Heart right ventricle (tissue), 16 donors: ENCODE measurements at places on chromosomes 1 and 21.
A peak's percentile ranks its signal among the peaks of the same experiment; 100 is the strongest.

DNA sequence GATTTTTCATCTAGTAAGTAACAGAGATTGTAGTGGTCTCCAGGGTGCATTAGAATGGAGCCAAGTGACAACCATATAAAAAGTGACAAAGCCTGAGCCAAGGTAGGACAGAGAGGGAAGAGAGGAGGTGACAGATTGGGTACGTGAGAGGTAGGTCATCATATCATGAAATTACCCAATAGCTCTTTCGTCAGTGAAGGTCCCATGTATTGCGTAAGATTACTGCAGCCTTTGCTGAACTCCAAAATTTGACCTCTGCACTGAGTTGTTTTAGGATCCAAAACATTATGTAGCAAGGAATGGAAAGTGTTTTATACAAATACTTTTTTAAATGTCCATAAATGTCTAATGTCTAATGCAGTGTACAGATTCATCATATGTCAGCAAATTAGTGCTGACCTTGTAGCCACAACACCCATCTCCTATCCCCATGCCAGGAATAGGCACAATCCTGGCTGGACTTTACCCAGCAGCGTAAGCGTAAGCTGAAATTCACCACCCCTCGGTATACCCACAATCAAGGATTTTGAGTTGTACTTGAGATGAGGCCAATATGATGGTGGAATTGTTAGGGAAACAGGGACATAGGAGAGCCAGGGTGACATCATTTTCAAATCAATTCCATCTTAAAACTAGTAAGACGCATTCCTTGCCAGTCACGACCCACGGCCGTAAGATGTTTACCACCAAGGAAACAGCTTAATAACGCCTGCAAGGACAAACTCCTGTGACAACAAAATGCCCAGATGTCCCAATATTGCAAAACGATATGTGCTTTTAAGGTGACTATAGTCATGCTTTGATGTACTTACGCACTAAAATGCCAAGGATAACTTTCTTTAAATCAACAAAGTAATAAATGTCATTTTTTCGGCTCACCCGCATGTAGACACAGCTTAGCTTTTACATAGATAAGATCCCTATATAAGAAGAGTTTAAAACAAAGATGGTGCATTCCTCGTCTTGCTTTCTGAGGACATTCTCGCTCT, 38.1 kb upstream of the GREM2 start:
- DNase-seq: no peak

DNA sequence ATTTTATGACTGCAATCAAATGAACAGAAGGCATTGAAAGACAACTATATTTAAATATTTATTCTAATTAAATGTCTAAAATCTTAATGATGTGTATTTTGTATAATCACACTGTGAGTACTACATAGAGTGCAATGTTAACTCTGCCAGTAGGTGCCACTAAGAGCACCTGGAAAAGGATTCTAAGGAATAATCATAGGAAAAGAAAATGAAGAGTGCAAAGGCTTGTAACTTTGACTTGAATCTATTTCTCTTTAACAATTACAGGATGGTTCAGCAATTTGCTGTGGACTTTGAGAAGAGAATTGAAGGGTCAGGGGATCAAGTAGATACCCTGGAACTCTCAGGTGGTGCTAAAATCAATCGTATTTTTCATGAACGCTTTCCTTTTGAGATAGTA, 200.4 kb downstream of the DNM3 start:
- DNase-seq: no peak

DNA sequence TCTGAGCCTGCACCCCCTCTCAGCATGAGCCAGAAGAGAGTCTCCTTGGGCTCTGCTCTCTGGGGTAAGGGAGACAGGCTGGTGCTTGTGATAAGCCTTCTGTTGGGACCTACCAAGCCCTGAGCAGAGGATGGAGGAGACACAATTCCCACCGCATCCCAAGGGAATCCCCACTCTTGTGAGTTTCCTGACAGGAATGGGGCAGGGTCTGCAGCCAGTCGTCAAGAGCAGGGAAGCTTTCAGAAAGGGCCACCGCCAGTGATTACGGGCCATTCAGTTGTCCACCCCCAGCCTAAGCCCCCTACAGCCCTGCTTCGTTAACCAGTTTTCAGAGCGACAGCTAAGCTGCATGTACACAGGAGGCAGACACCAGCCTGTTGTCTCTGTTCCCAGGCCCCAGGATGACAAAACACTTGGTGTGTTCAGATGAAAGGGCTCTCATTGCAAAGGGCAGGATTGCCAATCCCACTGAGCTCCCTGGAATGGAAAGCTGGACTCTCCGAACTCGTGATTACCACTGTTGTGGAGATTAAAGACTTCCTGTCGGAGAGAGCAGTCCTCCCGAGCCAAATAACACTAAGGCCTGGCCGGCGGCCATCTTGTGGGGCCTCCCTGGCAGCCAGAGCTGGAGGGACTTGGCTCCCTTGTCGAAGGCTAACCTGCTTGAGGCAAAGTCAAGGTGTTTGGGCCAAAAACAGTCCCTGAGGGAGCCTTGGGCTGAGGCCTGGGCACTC, 37.4 kb upstream of the SLC30A1 start:
- peak; percentile 69 for DNase-seq

DNA sequence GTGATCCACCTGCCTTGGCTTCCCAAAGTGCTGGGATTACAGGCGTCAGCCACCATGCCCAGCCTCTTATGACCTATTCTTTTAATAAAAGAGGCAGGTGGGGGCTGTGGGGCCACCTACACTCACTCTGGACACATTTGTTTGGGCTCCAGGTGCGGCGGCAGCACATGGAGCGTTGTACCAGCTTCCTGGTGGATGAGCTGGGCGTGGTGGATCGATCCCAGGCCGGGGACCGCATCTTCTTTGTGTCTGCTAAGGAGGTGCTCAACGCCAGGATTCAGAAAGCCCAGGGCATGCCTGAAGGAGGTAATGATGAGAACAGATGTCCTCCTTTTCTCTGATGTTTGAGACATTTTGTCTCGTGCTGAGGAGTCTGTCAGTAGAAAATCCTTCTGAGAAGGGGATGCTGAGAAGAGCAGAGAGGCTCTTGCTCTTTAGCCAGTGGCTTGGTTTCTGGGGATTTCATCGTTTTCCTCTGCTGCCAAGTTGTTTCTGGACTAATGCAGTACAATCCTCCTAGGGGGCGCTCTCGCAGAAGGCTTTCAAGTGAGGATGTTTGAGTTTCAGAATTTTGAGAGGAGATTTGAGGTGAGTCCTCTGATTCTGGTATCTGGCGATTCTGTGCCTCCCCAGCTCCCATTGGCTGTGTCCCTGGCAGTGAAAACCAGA, 17.9 kb upstream of the MIIP start:
- no peak for DNase-seq

DNA sequence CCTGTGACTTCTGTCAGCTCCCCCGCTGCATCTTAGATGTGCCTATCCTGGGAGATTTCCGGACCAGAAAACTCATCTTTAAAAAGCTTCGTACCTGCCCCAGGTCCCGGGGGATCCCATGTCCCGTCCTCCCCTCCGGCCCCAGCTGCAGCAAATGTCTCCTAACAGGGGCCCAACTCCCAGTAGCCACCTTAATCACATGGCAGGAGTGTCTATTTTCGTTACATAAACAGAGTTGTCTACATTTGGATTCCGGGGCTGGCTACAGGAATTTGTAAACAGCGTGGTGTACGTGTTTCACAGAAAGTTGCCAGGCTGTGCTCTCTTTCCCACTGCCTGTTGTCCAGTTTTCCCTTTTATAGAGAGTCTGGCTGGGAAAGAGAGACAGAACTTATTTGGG, 17.9 kb upstream of the KCNE2 start:
- no peak for DNase-seq

DNA sequence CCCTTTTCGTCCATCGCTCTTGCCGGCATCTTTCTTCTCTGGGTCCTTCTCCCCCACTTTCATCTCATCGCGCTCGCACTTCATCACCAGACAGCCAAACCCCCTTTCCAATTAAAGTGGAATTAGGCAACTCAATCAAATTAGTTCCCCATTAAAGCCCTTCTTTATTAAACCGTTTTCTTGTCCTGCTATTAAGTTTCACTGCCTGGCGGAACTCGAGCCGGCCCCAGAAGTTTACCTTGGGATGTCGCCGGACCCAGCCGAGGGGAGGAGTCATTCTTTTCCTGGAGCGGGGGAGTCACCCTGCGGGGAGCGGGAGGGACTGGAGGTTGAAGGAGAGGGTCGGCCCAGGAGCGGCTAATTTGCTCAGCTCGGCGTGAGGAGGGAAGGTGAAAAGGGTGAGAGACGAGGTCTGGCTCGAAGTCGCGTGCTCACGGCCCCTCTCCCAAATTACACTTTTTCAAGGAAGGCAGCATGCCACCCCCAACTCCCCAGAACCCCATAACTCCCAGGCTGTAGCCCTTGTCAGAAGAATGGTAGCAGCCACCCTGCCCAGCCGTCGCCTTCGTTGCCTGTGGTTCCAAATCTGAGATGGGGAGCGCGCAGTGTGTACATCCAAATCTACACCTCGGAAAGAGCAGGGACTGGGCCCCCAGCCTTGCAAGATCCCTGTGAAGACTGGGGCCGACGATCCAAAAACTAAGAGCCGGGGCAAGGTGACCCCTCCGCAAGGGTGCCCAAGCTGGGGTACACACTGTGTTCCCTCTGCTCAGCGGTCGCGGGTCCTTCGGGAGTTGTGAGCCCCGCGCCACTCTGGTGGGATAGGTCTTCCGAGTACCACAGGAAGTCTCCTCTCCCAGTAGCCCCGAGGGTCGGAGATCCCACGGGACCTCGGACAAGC, 6.4 kb downstream of the DMRTA2 start:
- no peak for DNase-seq

DNA sequence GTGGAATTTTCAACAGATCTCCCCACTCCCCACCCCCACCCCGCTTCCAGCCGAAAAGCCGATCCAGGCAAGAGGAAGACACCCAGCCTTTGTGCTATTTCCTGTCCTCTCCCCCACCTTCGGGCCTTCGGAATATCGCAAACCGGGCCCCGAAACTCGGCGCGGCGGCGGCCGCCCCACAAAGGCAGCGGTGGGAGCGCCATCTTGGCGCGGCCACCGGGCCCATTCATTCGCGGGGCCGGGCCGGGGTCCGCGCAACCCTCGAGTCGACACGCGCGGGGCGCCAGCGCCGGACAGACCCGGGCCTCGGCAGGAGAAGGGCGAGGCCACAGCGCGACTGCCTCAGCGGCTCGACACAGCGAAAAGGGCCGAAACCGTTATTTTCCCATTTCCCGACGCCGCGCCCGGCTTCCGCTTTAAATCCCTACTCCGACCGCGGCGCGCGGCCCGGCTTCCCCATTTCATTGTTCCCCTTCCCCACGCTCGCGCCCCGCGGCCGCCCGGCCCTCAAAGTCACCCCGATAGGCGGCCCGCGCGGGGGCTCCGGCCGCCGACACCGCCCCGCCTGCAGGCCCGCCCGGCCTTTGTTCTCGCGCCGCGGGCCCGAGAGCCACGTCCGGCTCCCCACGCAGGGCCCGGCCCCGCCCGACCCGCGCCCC, 911 bp downstream of the GNB1 start:
- DNase-seq: peak; percentile 70

- DNase-seq: no peak
Observed at GRCh38 chr21:37658817-37659458, 257.3 kb downstream of the KCNJ6 start.

- DNase-seq: no peak
Observed at GRCh38 chr21:36728371-36729111, 29.6 kb downstream of the SIM2 start.

DNA sequence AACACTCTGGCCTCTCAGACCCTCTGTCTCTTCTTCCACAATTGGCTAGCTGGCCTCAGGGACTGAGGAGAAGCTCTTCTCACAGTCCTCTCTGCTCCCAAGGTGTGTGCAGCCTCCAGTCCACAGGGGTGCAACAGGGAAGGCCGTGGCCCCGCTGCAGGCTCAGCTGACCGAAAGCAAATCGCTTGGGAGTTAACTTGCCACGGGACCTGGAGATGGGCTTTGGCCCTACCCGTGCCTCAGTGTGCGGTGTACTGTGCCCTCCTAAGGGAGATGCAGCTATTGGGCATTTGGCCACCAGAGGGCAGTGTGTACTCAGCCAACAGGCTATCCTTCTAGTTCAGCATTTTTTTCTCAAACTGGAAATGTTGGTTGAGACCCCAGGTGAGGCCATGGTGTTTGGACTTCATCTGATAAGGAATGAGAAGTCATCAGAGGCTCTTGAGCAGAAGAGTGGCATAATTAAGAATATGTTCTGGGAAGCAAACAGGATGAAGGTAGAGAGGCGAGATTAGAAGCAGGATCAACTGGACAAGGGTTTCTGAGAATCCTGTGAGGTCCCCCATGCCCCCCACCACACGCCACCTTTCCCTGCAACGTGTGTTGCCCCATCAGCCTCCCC, 42.5 kb upstream of the TMEM125 start:
- peak; percentile 81 for DNase-seq
